ENCODE measurements at places on chromosomes 7 and 10.

GRCh38 chr7:34354899-34355298, 303.1 kb upstream of the NPSR1 start:
- no peak for DNase-seq

DNA sequence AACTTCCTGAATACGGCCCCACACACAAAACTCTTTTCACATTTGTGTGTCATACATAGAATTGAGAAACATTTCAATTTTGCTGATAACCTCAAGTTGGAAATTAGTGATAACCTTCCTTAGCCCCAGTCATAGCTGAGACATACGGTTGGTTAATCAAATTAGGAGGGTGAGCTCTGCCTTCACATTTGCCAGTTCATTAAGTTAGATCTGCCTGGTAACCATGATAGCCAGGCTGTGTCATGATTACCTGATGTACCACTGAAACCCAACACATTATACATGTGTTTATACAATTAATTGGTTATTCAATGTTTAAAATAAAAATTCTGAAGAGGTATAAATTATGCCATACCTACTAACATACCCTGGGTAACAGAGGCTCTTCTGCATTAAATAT, 60.8 kb upstream of the RAB11FIP2 start:
- no peak for DNase-seq

GRCh38 chr7:116829493-116829892, 32.9 kb upstream of the CAPZA2 start:
- no peak for DNase-seq

GRCh38 chr10:49277973-49278372, 21.0 kb upstream of the C10orf71 start:
- DNase-seq, result no peak

GRCh38 chr10:72740528-72740927, 48.6 kb downstream of the MCU start:
- DNase-seq, result no peak

- DNase-seq, result no peak
Observed at GRCh38 chr7:47557694-47558670, 23.9 kb downstream of the TNS3 start.

DNA sequence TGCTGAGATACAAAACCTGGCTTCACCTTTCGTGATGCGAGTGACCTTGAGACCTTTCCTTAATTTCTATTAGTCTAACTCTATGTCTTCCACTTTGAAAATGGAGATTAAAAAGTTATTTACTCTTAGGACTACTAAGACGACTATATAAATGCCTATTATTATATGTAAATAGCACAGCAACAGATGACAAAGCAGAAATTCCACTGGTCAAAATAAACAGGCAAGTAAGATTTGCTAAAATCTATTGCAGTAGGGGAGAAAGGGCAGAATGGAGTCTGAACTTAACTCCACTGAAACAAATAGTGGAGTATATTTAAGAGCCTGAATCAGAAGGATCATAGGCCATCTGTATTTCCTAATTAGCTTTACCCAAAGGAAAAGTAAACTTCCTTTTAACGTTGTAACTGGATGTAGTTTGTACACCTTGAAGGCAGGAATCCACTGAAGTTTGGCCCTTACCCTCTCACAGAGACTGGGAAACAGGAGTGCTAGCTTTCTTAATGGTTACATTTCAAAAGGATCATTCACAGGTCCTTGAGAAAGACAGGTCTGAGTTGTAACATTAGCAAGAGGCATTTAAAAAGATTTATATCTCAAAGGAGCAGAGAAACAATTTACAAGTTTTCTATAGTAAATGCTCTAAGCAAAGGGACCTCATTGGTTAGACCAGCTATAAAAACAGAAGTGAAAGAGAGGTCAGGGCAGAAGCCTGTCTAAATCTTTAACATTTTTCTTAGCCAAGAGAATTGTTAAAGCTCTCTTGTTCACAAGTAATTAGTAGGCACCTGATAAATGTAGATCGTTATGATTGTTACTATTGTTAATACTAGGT, 332.5 kb downstream of the ZWINT start:
- no peak for DNase-seq

GRCh38 chr7:28961972-28962371, 3.8 kb upstream of the TRIL start:
- no peak for DNase-seq

- no peak for DNase-seq
Observed at GRCh38 chr7:158931804-158932298, 75.5 kb downstream of the DYNC2I1 start.

- peak; percentile 83 for DNase-seq
Observed at GRCh38 chr10:11170993-11171851, 153.6 kb downstream of the CELF2 start.

- no peak for DNase-seq
Observed at GRCh38 chr7:104142147-104142546, 65.7 kb downstream of the ORC5 start.

- DNase-seq, result no peak
Observed at GRCh38 chr10:44281089-44281613, 103.7 kb downstream of the CXCL12 start.

GRCh38 chr7:120792091-120792860, 65.7 kb downstream of the TSPAN12 start:
- no peak for DNase-seq

GRCh38 chr10:124025660-124026588, 67.5 kb downstream of the CHST15 start:
- DNase-seq, result no peak

Data from GF-D8 (cell line).